ENCODE measurements at places on chromosomes 2 and 18.

DNA sequence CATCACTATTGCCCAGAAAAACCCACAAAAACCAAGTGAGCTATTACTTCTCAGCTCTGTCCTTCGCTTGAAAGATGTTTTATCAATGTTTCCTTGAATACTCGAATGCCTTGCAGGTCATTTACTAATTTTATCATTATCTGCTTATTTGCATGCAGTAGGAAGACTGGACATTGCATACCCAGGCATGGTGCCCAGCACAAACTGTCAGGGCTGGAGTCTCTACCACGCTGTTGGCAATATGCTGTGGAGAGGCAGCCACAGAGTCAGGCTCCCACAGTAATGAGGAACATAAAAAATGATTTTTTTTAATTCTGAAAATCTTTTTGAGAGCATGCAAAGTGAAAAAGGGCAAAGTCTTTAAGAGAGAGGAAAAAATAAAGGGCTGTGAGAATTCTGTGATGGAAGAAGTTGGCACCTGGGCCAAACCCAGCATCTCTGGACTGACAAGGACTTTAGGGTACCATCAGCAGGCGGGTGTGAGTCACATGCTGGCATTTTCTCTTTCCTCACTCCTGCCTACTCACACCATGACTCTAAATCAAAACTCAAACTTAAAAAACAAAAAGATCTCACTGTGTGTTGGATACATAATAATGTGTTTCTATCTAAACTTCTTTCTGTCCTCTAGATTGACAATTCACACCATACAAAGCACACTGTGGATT, 709.8 kb upstream of the FANCL start:
- no peak for DNase-seq

DNA sequence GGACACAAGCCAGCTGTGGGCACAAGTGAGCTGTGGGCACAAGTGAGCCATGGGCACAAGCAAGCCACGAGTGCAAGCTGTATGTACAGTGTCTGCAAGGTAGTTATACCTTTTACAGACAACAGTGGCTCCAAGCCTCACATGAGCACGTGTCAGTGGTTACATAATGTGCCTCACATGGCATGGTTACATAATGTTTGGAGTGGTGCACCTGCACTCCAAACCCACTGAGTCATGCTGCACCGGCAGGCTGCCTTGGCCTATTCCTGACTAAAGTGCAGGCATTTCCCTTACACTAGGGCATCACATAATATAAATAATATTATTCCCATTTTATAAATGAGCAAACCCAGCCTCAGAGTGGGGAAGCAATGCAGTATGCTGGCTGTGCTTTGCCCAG, 62.6 kb downstream of the MARCO start:
- DNase-seq: no peak

DNA sequence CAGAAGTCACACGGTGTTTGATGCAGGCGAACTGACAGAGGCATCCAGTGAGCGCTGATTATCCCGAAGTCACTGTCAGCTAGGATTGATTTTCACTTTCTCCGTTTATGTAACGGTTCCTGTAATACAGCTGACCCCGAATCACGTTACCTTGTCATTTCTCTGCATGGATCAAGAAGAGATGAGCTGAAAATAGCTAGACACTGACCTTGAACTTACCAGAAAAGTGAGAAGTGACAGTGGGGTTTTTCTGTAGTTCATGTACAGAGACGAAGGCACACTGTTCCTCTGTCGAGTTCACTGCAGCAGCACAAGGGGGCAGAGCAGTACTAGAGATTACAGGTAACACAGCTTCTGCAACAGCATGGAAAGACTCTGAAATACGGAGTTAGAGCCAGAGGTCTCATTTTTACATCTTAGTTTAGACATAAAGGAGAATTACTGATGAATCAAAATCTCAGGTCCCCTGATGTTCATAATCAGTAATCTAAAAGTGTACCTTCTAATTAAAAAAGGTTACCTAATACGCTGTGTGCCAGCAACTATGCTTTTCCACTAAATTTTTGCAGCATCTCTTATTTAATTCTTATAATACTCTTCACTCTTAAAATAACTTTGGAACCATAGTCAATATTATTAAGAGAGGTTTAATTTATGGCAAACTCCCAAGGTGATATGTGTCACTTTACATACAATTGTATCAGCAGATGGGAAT, 33.1 kb downstream of the ARHGAP15 start:
- peak; percentile 44 for DNase-seq

GRCh38 chr18:2979871-2980790, 32.8 kb downstream of the LPIN2 start:
- DNase-seq: no peak

- DNase-seq: no peak
These were observed 263.4 kb downstream of the SH3BP4 start for GRCh38 chr2:235215248-235215647.

- no peak for DNase-seq
These were observed 15.2 kb upstream of the ZFP36L2 start for GRCh38 chr2:43241558-43241957.

DNA sequence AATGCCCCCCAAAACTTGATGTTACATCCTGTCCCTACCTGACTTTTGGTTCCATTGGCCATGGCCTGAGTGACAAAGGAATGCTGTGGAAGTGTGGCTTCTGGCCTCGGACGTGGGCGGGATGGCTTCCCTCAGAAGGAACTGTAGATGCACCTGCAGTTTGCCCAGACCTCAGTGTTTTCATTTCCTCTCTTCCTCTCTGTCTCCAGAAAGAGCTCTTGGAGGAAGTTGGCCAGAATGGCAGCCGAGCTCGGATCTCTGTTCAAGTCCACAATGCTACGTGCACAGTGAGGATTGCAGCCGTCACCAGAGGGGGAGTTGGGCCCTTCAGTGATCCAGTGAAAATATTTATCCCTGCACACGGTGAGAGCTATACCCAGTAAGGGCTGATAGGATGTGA, 61.0 kb upstream of the TMEM87B start:
- no peak for DNase-seq

DNA sequence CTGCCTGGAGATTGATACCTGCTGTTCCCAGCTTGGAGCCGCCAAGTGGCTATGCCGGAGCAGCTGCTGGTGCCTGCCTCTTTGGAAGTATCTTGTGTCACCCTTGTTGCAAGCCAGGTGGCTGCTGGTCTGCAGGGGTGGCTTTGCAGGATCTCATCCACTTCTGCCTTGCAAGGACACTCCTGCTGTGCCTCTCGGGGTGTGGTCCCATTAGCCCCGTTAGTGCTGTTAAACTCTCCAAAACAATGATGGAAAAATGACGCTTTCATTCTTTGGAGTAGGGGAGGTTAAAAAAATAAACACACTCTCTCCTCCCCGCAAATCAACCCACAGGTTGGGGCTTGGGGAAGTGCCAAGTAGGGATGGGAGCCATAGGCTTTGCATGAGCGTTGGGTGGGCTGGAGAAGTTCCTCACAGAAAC, 352.8 kb downstream of the RNF144A start:
- peak; percentile 94 for DNase-seq

All from DMS79 treated with DMSO at 0.1 percent for 48 hours (cell line).